ENCODE measurements at places on chromosomes 16 and 17.

GRCh38 chr16:86664522-86665318, 86.4 kb downstream of the FOXL1 start:
- DNase-seq: peak; percentile 76

- no peak for DNase-seq
Measured at GRCh38 chr17:28226563-28227315, 92.3 kb upstream of the TMEM97 start.

GRCh38 chr16:67608364-67608763, 36.6 kb upstream of the CARMIL2 start:
- DNase-seq: no peak

DNA sequence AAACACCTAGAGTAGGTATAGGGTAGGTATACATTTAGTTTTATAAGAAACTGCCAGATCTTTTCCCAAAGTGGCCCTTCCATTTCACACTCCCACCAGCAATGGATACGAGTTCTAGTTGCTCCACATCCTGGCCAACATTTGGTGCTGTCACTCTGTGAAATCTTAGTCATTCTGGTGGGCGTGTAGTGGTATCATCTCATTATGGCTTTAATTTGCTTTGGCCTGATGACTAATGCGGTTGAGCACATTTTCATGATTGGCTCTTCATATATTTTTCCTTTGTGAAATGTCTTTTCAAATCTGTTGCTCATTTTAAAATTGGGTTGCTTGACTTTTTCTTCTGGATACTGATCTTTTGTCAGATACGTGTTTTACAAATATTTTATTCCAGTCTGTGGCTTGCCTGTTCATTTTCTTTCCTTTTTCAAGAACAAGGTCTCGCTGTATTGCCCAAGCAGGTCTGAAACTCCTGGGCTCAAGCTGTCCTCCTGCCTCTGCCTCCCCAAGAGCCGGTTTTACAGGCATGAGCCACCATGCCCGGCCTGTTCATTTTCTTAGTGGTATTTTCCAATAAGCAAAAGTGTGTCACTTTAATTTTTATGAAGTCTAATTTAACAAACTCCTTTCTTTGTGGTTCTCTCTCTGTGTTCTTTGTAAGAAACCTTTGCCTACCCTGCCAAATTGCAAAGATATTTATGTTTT, 192.4 kb downstream of the SEC14L1 start:
- peak; percentile 58 for DNase-seq

- no peak for DNase-seq
Measured at GRCh38 chr17:12242345-12242954, 221.8 kb downstream of the MAP2K4 start.
